A549 (cell line): ENCODE measurements at places on chromosomes 3 and 15. TPM values are rescaled to one million over a fixed set of nuclear protein-coding genes. Genes with fewer than 3 reads are reported as not detected.

DNA sequence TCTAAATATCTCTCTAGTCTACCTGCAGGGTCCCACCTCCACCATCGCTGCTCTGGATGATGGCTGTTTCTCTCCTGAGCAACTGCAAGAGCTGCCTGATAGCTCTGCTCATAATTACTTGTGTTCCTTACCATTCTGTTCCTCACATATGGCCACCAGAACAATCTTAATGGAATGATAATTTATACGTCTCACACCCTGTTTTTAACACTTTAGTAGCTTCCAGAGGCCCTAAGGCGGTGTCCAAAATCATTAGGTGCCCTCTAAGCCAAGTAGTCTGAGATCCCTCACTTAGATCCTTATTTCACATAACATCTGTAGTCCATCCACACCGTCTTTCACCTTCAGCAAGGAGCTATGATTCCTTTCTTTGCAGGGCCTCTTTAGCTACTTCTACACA lies 373.3 kb downstream of the GBE1 start:
- DNase-seq: no peak

TLR9 gene
- not detected in 3 replicates for polyA plus RNA-seq

ACKR4 gene
- polyA plus RNA-seq: 0.04 TPM in 1 of 3 replicates, not detected in the others

GRCh38 chr3:187368251-187369088 lies at the start of gene RTP4:
RTP4 (plus strand) TSS chr3:187368385; CDS start chr3:187368442, 57 bp downstream.
- DNase-seq: no peak

GOLGA8T gene
- 0.96 to 2.1 TPM (median 1.3 TPM) in 3 replicates for polyA plus RNA-seq

HESX1 gene
- 0.16 to 0.35 TPM (median 0.29 TPM) in 3 replicates for polyA plus RNA-seq
